ENCODE measurements at places on chromosomes 6 and 20.

GRCh38 chr6:98747273-98747672 is 87.1 kb upstream of the POU3F2 start:
- no peak for DNase-seq

DNA sequence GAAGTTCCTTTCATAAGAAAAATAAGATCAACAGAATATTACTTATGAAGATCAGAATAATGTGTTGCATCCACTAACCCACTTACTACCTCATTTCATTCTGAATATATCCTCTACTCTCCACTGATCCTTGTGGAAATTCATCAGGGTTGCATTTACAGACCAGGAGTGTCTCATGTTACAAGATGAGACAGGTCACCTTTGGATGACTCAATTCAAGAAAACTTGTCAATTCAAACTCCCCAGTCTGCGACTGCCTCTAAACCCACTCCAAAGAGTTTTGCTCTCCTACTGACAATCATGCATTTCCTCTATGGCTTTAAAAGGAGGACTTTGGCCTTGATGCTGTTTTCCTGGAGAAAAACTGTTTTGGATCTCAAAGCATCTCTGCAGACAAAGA is 68.4 kb downstream of the ID4 start:
- no peak for DNase-seq

GRCh38 chr20:50987493-50988210 is 29.0 kb downstream of the MOCS3 start:
- DNase-seq, result peak; percentile 90

DNA sequence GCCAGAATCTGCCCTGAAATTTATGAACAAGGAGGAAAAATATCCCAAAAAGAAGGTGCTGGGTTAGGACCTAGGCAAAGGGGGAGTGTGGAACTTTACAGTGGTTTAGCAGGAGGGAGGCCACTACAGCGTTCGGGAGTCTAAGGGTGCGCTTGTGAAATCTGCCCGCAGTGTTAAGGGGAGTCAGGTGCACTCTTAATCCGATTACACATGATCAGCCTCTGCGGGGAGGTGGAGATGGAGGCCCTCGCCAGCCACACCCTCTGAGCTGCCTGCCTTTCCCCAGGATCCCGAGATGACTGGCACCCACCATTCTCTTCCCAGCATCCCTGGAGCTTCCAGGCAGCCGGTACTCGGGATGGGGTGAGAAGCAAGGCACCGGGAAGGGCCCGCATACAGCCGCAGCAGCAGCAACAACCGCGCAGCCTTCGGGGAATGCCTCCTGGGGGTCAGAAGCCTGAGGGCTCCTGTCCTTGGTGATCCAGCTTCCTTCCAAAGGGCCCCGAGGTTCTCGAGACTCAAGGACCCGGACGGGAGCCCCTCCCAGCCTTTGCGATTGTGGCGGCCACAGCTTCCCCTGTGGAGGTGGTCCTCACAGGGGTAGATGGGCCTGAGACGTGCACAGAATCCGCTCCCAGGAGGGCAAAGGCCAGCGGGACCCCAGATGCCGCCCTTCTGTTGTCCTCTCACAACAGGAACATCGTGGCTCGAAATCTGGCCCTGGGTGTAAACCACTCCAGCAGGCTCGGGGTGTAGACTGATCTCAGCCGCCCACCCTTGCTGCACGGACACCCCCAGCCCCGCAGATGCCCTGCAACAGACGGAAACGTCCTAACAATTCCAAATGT is 57.3 kb upstream of the CST7 start:
- DNase-seq, result no peak

GRCh38 chr6:158024566-158025297 is 43.1 kb downstream of the SYNJ2 start:
- no peak for DNase-seq

DNA sequence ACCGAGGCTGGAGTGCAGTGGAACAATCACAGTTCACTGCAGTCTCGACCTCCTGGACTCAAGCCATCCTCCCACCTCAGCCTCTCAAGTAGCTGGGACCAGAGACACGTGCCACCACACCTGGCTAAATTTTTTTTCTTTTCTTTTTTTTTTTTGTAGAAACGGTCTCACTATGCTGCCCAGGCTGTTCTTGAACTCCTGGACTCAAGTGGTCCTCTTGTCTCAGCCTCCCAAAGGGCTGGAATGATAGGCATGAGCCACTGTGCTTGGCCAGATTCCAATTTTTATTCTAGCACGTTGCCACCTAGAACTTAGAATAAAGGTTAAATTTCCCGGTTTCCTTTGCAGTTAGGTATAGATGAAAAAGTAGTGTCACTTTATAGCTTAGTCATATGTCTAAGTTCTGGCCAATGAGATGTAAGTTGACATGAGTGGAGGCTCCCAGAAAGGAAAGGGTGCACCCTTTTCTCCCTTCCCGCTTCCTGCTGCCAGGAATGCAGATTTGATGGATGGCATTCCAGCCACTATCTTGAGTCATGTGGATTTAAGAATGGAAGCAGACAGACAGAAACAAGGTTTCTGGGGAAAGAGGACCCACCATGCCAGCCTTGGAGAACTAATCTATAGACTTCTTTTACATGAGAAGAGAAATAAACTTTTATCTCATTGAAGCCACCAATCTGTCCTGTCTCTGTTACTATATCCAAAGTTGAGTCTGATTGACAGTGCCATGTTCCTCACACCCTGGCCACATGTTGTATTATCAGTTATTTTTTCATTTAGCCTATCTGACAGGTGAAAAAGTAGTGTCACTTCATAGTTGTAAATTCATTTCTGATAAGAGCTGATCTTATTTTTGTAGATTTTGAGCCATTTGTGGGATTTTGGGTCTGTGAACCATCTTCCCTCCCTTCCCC is 60.6 kb upstream of the NCOA3 start:
- DNase-seq, result no peak

GRCh38 chr20:59190466-59190865 is 26.8 kb downstream of the ZNF831 start:
- no peak for DNase-seq

DNA sequence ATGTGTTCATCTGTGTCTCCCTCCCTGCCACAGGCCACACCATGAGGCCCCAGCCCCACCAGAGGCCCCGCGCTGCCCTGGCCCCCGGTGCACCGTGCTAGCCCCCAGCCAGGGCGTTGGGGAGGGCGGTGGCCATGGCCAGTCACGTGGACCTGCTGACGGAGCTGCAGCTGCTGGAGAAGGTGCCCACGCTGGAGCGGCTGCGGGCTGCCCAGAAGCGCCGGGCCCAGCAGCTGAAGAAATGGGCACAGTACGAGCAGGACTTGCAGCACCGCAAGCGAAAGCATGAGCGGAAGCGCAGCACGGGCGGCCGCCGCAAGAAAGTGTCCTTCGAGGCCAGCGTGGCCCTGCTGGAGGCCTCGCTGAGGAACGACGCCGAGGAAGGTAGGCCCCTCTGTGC is 30.3 kb downstream of the PPP1R16B start:
- DNase-seq, result no peak

GRCh38 chr20:17202673-17203072 is 24.2 kb upstream of the PCSK2 start:
- no peak for DNase-seq

DNA sequence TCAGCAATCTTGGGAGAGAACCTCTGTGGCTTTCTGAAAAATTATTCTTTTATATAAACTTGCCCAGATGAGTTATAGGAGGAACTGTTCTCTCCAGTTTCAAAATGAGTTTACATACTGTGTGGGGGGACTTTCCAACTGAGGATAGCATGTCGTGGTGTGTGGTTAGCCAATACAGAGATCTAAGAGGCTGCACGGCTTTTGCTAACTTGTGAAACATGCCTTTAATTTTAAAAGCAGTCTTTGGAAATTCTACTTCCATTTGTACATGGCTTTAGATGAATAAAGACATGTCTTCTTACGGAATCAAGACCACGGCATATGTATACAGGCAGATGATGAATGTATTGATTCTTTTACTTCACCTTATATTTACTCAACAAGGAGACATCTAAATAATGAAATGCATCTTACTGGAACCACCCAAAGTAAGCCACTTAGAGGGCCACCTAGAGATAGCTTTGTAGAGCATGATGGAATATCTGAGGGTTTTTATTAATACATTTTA is 39.8 kb downstream of the HIVEP1 start:
- DNase-seq, result no peak

- DNase-seq, result no peak
Measured at GRCh38 chr6:119067091-119067490, 11.4 kb downstream of the FAM184A start.

DNA sequence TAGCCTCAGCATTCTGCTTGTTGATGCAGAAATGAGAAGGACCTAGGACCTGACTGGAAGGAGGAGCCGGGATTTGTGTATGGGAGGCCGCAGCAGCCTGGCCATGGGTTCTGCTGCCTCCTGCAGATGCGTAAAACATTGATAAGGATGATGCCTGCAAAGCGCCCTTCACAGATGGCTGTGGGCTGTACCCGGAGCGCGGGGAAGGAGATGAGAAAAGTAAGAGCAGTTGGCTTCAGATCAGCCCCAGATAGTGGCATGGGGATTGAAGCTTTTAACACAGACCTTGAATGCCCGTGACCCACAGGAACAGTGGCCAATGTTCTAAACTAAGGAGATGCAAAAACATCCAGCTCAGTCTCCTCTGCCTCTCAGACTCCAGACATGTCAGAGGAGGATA is 136.4 kb upstream of the KCNG1 start:
- no peak for DNase-seq

DNA sequence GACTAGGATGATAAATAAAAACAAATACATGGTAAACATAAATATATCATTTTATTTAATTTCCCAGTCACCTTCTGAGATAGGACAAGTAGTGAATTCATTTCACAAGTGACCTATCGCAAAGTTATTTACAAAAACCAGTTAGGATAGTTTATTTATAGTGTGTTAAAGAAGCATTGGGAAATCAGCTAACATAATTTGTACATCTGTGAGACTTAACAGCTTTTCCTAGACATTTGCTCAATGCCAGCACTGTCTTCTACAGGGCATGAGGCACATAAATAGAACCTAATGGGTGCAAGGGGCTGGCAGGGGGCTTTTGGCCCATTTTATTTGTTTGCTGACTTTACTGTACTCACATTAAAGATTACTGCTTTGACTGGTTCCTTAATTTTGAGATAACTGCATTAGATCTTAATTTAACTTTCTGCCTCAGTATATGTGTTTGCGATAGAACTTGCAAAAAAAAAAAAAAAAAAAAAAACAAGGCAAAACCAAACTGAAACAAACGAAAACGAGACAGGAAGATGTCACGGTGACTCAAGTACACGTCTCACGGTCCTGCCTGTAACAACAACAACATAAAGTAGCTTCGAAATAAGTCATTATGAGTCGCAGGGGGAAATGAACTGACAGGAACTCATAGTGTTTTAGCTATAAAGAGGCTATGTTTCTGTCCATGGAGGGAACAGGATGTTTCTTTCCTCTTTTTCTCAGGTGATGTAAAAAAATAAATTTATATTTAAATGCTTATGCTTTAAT is 133.7 kb upstream of the GMDS start:
- no peak for DNase-seq

DNA sequence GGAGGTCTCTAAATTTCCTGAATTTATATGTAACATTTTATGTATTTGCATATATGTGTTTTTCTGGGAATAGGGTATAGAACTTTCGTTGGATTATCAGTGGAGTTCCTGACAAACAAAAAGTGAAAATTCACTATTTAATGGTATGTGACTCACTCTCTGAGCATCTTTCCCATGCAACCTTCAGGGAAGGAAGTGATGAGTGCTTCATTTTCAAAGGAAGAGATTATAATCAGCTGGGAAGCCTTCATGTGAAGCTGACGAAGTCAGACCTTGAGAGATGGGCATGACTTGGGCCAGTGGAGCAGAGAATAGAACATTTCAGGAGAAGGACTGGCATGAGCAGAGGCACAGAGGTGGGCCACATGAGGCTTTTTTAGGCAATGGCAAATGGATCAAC is 72.7 kb downstream of the FAXC start:
- no peak for DNase-seq

DNA sequence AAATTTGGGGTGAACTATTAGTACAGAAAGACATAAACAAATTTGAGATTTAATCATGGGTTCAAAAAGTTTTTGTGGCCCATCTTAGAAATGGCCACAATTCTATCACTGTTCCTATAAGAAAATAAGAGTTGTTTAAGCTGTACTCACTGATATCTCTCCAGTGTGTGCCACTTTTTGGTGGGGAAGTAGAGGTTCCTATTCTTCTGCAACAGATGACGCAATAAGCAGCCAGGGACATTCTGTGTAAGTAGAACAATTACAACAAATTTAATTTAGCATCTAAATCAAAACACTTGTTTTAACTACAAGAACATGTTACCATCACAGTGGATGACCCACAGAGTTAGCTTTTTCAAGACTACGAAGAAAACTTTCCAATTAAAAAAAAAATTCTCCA is 9.9 kb downstream of the SERAC1 start:
- no peak for DNase-seq

DNA sequence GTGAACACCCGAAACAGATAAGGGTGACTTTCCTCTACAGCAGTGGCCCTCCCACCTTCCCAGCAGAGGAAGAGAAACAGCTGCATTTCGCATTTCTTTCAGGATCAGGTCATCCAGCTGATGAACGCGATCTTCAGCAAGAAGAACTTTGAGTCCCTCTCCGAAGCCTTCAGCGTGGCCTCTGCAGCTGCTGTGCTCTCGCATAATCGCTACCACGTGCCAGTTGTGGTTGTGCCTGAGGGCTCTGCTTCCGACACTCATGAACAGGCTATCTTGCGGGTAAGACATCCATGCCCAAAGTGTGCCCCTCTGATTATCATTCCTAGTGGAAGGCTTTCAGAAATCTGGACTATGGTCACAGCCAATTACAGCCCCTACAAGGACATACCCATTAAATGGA is 27.8 kb upstream of the MROH8 start:
- no peak for DNase-seq

DNA sequence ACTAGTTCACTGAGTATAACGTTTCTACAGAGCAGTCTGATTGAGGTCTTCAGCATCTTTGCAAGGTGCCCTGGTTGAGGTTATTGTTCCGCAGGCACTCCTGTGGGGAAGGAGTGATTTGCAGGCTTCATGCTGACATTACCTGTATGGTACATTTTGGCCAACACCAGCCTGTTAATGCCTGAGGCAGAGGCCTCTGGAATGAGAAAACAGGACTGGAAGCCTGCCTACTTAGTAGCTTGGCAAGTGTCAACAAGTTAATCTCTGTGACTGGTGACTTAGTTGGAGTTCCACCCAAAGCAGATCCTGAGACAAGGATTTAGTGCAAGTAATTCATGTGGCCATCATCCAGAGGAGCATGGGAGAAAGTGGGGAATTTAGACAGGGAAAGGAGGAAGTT is 24.6 kb downstream of the MAS1 start:
- DNase-seq, result no peak

GRCh38 chr20:32628960-32629530 is 43.9 kb upstream of the NOL4L start:
- DNase-seq, result no peak

- DNase-seq, result peak; percentile 48
Measured at GRCh38 chr6:137165375-137166246, 7.8 kb downstream of the IL22RA2 start.

GRCh38 chr6:6614983-6615349 is 26.4 kb downstream of the LY86 start:
- DNase-seq, result no peak

All from HAP-1 (cell line).